ENCODE measurements at places on chromosomes 2 and 18.
A peak's percentile ranks its signal among the peaks of the same experiment; 100 is the strongest.

- DNase-seq: no peak
Measured at GRCh38 chr18:57965246-57965645, 78.8 kb upstream of the NEDD4L start.

DNA sequence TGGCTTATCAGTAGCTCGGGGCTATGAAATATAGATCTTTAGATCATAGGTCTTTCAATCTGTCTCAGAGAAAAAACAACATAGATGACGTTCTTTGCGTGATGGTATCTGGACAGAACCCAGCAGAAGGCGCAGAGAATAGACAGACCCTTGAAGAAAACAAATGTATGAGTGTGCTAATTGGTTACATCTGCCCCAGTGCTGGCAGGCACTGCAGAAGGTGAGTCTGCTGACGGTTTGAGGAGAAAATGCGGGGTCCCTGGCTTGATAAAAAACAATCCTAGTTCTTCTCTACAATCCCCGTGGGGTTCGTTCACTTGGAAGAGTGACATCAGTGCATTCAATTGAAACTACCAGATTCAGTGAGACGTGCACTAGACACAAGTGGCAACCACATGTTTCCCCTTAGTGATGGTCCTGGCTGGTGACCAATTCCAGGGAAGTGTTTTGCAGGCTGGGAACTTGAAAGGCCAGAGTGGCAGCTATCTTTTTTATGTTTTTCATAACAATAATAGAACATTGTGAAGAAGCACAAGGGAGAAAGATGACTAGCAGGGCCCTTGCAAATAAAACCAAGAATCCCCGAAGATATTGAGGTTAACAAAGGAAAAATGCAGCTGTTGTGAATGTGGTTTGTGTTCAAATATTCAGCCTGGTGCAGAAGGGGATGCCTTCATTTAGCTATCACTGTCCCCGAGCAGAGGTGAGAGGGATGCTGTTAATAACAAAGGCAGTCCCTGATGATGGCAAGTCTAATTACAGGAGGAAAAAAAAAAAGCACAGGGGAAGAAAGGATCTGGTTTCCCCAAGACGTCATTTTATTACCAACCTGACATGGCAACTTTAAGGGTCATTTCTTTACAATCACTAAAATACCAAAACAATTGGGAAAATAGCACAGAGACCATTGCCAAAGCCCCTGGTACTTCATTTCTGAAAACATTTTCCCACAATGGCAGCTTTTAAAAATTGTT lies 337.6 kb upstream of the FIGN start:
- no peak for DNase-seq

DNA sequence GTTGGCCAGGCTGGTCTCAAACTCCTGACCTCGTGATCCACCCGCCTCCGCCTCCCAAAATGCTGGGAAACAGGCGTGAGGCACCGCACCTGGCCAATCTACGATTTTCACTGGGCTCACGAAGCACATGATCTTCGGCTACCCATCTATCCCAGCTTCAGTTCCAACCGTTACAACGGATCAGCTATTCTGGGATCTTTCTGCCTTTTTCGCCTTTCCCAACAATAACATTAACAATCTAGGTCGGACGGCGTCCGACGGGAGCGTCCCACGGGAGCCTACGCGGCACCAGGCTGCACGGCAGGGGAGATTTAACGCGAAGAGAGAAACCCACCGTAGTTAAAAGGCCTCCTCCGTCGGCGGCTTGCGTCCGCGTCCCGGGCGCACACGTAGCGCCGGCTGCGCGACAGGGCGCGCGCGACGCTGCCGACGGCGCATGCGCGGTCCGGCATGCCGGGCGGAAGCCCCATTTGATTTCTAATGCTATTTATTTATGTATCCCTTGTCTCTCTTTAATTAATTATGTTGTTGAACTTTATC lies at the start of gene MSL3B:
Gene MSL3B (minus strand): TSS at position 394 of the 540 bp plus-strand sequence.
- DNase-seq: peak; percentile 47

DNA sequence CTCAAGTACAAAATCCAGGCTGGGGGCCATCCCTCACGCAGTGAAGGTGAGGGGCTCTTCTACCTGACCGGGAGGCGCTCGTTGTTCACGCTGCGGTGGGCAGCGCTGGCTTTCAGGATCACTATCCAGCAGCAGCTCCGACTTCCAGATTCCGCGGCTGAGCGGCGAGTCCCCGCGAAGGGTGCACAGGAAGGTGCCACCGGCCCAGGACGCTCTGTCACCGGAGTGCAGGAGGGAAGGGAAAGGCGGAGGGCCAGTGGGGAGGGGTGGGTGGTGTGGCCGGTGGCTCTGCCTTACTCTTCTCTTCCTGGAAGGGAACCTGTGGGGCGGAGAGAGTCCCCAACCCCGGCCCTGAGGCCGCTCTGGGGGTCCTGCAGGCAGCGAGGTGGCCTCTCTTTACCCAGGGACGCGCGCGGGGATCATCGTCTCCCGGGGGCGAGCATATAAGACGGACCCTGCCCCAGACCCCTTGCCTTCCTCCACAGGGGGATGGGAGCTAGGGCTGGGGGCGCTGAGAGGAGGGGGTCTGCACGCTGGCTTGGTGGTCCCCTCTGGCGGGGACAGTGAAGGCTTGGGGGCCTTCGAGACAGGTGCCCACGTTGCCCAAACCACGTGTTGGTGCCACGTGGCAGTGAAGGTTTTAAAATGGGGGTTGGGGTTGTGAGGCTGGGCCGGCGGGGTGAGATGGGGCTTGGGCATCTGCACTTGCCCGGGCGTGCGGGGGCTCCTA lies 26.9 kb upstream of the HS6ST1 start:
- DNase-seq: no peak

DNA sequence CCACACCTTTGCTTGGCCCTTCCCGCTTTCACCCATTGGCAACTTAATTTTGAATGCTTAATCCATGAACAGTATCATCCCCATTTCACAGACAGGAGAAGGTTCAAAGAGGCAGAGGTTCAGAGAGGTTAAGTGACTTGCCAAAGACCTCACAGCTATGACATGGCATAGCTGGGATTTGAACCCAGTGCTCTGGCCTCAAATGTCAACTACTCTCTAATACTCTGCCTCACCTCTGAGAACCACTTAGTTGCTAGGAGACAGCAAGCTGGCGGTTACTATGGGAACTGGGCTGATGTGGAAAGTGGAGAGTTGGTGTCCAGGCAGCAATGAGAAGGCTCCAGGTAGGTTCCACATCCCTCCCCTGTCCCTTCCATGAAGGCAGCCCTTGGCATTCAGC lies 15.8 kb upstream of the PRSS56 start:
- DNase-seq: peak; percentile 20

Measured in NCI-H146 (cell line).